ENCODE measurements at places on chromosomes 7 and 10. TPM values are rescaled to one million over a fixed set of nuclear protein-coding genes. Genes with fewer than 3 reads are reported as not detected.

ZCWPW1 gene
- 0.75 TPM for total RNA-seq

RAB19 gene
- total RNA-seq = not detected

ANKRD30A gene
- not detected for total RNA-seq

PPP1R17 gene
- not detected for total RNA-seq

MCM10 gene
- 9.8 TPM for total RNA-seq

LBX1 gene
- 0.12 TPM for total RNA-seq

CRPPA gene
- total RNA-seq = 0.38 TPM

AGBL3 gene
- total RNA-seq = 2.6 TPM

KIAA1549 gene
- 7.5 TPM for total RNA-seq

FEZF1 gene
- 0.17 TPM for total RNA-seq

ELMO1 gene
- total RNA-seq = 7.3 TPM

CYP26C1 gene
- total RNA-seq = 0.23 TPM

KCNMA1 gene
- total RNA-seq = 0.54 TPM

CH25H gene
- total RNA-seq = not detected

GLI3 gene
- 2.9 TPM for total RNA-seq

CEP41 gene
- 22.4 TPM for total RNA-seq

PDE1C gene
- total RNA-seq = 46.5 TPM

BMPER gene
- 3.0 TPM for total RNA-seq

NAT16 gene
- total RNA-seq = not detected

LEP gene
- total RNA-seq = not detected

NKX6-2 gene
- not detected for total RNA-seq

TMEM130 gene
- not detected for total RNA-seq

LFNG gene
- total RNA-seq = 0.20 TPM

PTPN20 gene
- 21.1 TPM for total RNA-seq

CDHR1 gene
- total RNA-seq = 0.35 TPM

PRKG1 gene
- total RNA-seq = 0.81 TPM

HOGA1 gene
- total RNA-seq = 1.4 TPM

PCLO gene
- 0.17 TPM for total RNA-seq

GBF1 gene
- total RNA-seq = 30.5 TPM

BUD23 gene
- 231 TPM for total RNA-seq

GARIN1A gene
- total RNA-seq = 0.03 TPM

NUB1 gene
- total RNA-seq = 83.1 TPM

PRTFDC1 gene
- total RNA-seq = 20.8 TPM

MRLN gene
- not detected for total RNA-seq

PAX2 gene
- not detected for total RNA-seq

WNT2 gene
- total RNA-seq = not detected

DYNC1I1 gene
- not detected for total RNA-seq

AGR2 gene
- total RNA-seq = 650 TPM

CAV2 gene
- 112 TPM for total RNA-seq

CYP3A4 gene
- total RNA-seq = not detected

IGFBP3 gene
- total RNA-seq = 359 TPM

GPC2 gene
- total RNA-seq = 2.9 TPM

TRIM4 gene
- 31.3 TPM for total RNA-seq

ZNF503 gene
- total RNA-seq = 10.5 TPM

TBXAS1 gene
- total RNA-seq = 4.0 TPM

RASSF4 gene
- total RNA-seq = 0.63 TPM

PIK3CG gene
- not detected for total RNA-seq

ICA1 gene
- total RNA-seq = 17.1 TPM

PKD2L1 gene
- total RNA-seq = not detected

CREB5 gene
- 20.3 TPM for total RNA-seq

OR2A42 gene
- total RNA-seq = not detected

SNCG gene
- total RNA-seq = 18.9 TPM

GRID2IP gene
- not detected for total RNA-seq

Measured in NCI-H460 (cell line).